AG08395 (cell line): ENCODE measurements at places on chromosomes 7 and 10.

- DNase-seq: peak; percentile 60
These were observed 383 bp downstream of the MARVELD1 start for GRCh38 chr10:97713826-97714400.

DNA sequence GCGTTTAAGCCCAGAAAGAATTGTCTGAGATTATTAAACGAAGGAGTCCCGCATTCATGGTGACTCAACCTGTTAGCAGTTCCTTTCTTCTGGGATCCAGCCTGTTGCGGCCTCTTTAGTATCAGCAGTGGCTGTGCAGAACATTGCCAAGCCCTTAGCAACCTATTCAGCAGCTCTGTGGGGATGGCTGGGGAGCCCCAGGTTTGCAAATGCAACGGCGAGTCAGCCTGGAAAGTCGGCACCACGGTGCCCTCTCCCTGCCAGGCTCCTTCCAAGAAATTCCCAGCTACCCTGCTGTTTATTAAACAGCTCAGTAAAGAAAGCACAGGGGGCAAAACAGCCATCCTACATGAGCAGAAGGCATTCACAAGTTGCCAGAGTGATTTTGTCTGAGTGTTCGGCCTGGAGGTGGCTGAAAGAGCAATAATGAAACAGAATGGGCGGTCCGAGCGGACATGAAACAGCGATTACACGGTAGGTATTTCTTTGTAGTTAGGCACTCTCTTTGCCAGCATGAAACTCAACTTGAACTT is 198.3 kb downstream of the BAMBI start:
- DNase-seq: no peak

- no peak for DNase-seq
These were observed 9.2 kb downstream of the ZNF800 start for GRCh38 chr7:127383123-127383835.

GRCh38 chr7:44102846-44103565 is 1.1 kb upstream of the AEBP1 start:
- DNase-seq: no peak
